ENCODE measurements at places on chromosomes 5 and 9. TPM values are rescaled to one million over a fixed set of nuclear protein-coding genes. Genes with fewer than 3 reads are reported as not detected.

Gene DNAI1
- not detected for total RNA-seq

Gene LHX2
- total RNA-seq = not detected

Gene CNTFR
- not detected for total RNA-seq

Gene FAM151B
- total RNA-seq = 0.24 TPM

- no peak overlapping the region for H3K27ac ChIP-seq
- H3K4me3 ChIP-seq = no peak overlapping the region
- DNase-seq = no peak
- H3K27me3 ChIP-seq = no peaks in the 10 kb centered on the region
- H3K36me3 ChIP-seq = no peaks in the 10 kb centered on the region
Observed at GRCh38 chr5:119371146-119371545, 15.3 kb downstream of the TNFAIP8 start.

- no peak overlapping the region for H3K27ac ChIP-seq
- no peaks in the 10 kb centered on the region for H3K4me1 ChIP-seq
- H3K36me3 ChIP-seq = no peaks in the 10 kb centered on the region
- no peak overlapping the region for H3K4me3 ChIP-seq
Observed at GRCh38 chr5:99765011-99765410, 770.2 kb upstream of the FAM174A start.

DNA sequence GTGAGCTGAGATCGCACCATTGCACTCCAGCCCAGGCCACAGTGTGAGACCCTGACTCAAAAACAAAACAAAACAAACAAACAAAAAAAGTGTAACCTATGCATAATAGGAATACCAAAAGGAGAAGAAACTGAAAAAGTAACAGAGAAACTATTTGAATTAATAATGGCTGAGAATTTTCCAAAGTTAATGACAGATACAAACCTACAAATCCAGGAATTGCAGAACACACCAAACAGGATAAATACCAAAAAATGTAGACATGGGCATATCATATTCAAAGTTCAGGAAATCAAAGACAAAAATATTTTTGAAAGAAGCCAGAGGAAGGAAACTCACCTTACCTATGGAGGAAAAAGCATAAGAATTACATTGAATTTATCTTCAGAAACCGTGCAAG lies 383.7 kb upstream of the POU5F2 start:
- H3K27ac ChIP-seq = no peak overlapping the region
- no peak overlapping the region for H3K4me3 ChIP-seq
- H3K4me1 ChIP-seq = no peaks in the 10 kb centered on the region
- no peaks in the 10 kb centered on the region for H3K27me3 ChIP-seq

DNA sequence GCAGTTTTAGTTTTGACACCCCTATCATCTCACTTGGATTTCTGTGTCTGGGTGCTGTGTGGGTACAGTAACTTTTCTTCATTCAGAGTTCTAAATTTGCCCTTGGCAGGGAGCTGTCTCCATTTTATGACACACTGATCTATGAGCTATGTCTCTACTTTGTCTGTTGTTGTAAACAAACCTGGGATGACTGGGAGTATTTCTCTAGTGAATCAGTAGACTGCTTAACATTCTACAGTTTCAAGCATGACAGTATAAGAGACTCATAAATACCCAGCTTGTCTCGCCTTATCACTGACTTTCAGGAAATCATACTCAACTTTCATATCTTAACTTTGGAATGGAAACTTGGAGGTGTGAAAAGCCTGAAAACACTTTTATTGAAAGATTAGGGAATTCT lies 212.1 kb upstream of the NUDT12 start:
- no peak overlapping the region for H3K27ac ChIP-seq
- no peaks in the 10 kb centered on the region for H3K36me3 ChIP-seq
- no peak for DNase-seq
- H3K4me3 ChIP-seq = no peak overlapping the region
- H3K27me3 ChIP-seq = no peaks in the 10 kb centered on the region

DNA sequence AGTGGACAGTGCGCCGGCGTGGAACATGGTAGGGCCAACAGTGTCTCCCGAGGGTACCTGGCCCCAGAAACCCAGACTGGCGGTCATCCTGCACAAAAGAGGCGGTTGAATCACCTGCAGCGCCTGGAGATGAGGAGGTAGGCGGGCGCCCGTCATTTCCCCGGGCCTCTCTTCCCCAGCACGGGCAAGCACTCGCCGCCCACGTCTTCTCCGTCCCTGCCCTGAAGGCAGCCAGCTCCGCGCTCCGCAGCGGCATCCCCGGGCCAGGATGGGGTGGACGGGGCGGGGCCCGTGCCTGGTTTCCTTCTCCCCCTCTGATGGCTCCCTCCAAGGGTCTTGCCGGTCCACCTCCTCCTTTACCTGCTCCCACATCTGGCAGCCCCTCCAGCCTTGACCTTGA lies 27.1 kb upstream of the N4BP3 start:
- H3K4me3 ChIP-seq = no peak overlapping the region
- H3K4me1 ChIP-seq = no peaks in the 10 kb centered on the region
- H3K27ac ChIP-seq = no peak overlapping the region
- no peaks in the 10 kb centered on the region for H3K27me3 ChIP-seq

DNA sequence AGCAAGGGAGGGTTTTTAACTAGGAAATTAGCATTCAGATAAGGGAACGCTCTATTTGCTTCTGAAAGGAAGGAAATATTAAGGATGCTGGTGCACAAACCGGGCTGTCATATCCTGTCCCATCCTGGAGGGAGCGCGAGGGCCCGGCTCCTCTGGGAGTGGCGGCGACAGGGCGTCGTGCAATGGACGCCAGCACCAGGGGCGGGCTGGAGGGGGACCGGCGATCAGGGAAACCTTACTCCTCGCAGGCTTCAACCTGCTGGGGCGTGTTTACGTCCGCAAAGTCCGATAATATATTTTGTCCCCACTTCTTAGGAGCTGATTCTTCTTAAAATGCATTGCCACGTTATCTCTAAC lies 197.1 kb upstream of the TBCA start:
- H3K4me3 ChIP-seq = no peak overlapping the region
- H3K27me3 ChIP-seq = peaks cover 21% of the 10 kb centered on the region
- peaks cover 14% of the 10 kb centered on the region for H3K4me1 ChIP-seq
- no peak overlapping the region for H3K27ac ChIP-seq
- no peaks in the 10 kb centered on the region for H3K36me3 ChIP-seq
- no peak for DNase-seq

- H3K4me3 ChIP-seq = peak within 1 kb of the TSS; percentile 37
- peaks cover 13% of the 10 kb centered on the region for H3K4me1 ChIP-seq
- peak within 1 kb of the TSS; percentile 47 for H3K27ac ChIP-seq
- no peaks in the 10 kb centered on the region for H3K36me3 ChIP-seq
- H3K27me3 ChIP-seq = peaks cover 20% of the 10 kb centered on the region
- no peak for DNase-seq
Observed at GRCh38 chr9:135479469-135480052, at the start of gene PPP1R26. PPP1R26 (plus strand) TSS chr9:135479782; CDS start chr9:135484511, 4,729 bp downstream.

DNA sequence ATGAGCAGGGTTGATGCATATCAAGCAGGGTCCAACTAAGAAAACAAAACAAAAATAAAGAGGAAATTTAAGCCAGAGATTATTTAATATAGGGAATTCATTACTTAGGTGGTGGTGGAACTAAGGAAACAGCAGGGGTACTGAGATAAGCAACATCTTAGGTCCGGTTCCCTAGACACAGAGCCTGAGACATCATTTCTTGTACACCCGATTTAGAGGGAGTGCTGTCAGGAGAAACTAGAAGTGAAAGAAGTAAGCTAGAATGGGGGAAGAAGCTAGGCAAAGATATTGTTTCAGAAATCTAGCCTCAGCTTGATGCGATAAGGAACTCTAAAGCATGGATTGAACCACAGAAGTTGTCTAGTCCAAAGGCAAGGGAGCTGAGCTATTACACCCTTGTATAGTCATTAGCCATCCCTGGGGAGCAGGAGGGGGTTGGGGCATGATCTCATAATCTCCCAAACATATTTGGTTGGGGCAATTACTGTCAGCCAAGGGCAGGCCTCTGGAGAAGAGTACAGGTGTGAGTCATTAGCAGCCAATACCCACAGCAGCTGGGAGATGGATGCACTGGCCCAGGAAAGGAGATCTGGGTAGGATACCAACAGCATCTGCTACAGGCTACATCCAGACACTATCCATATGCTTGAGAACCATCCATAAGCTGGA lies 194.5 kb downstream of the ARL15 start:
- no peak overlapping the region for H3K4me3 ChIP-seq
- no peak for DNase-seq
- H3K27me3 ChIP-seq = no peaks in the 10 kb centered on the region
- no peaks in the 10 kb centered on the region for H3K36me3 ChIP-seq

GRCh38 chr5:95445995-95446394 lies 54.8 kb downstream of the FAM81B start:
- H3K4me1 ChIP-seq = no peaks in the 10 kb centered on the region
- H3K4me3 ChIP-seq = no peak overlapping the region
- H3K36me3 ChIP-seq = no peaks in the 10 kb centered on the region

DNA sequence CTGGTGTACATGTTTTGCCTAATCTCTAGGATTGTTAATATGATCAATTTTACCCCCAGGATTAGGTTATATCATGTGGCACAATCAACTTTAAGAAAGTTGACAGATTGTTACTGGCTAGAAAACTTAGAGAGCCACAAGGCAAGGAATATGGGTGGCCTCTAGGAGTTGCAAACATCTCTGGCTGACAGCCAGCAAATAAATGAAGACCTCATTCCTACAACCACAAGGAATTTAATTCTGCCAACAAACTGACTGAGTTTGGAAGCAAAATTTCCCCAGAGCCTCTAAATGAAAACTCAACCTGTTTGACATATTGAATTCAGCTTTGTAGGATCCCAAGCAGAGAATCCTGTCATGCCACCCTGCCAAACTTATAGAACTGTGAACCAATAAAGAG lies 196.4 kb upstream of the PTGER4 start:
- peaks cover 13% of the 10 kb centered on the region for H3K4me1 ChIP-seq
- no peak for DNase-seq
- no peak overlapping the region for H3K27ac ChIP-seq
- H3K27me3 ChIP-seq = no peaks in the 10 kb centered on the region
- H3K4me3 ChIP-seq = no peak overlapping the region
- H3K36me3 ChIP-seq = no peaks in the 10 kb centered on the region

GRCh38 chr5:154397652-154398406 lies 48.0 kb upstream of the SAP30L start:
- no peaks in the 10 kb centered on the region for H3K27me3 ChIP-seq
- H3K4me3 ChIP-seq = no peak overlapping the region
- DNase-seq = no peak
- no peak overlapping the region for H3K27ac ChIP-seq

GRCh38 chr5:44862808-44863207 lies 54.1 kb downstream of the MRPS30 start:
- H3K4me3 ChIP-seq = no peak overlapping the region
- H3K36me3 ChIP-seq = no peaks in the 10 kb centered on the region
- no peak overlapping the region for H3K27ac ChIP-seq
- H3K4me1 ChIP-seq = no peaks in the 10 kb centered on the region
- DNase-seq = no peak

DNA sequence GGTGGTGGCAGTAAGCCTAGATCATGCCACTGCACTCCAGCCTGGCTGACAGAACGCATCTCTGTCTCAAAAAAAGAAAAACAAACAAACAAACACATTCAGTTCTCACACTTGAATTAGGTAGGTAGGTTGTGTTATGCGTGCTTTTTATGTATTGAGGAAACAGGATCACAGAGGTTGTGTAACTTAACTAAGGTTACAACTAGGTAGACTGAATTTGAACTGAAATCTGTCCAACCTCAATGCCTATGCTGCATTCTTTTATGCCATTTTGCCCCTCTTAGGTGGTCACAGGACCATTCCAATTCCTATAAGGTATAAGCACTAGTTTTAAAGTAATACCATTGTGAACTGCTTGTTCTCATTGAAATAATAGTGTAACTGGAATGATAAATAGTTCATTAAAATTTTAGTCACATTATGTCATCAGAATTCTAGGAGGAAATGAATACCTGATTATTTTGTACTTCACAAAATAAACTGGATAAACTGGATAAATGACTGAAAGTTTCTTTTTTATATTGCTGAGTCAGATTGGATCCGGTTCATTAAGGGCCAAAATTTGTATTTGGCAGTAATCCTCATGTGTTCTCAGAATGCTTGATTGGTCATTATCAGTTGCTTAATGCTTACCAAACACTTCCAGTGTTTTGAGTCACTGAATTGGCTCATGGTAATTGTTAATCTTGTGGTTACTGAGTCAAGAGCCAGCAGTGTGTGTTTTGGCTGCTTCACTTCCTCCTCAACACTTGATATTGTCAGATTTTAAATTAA lies 7.1 kb downstream of the UBAP1 start:
- no peak for DNase-seq
- H3K27ac ChIP-seq = no peak overlapping the region
- H3K4me3 ChIP-seq = no peak overlapping the region
- H3K36me3 ChIP-seq = no peaks in the 10 kb centered on the region
- H3K27me3 ChIP-seq = no peaks in the 10 kb centered on the region
- peaks cover 22% of the 10 kb centered on the region for H3K4me1 ChIP-seq

DNA sequence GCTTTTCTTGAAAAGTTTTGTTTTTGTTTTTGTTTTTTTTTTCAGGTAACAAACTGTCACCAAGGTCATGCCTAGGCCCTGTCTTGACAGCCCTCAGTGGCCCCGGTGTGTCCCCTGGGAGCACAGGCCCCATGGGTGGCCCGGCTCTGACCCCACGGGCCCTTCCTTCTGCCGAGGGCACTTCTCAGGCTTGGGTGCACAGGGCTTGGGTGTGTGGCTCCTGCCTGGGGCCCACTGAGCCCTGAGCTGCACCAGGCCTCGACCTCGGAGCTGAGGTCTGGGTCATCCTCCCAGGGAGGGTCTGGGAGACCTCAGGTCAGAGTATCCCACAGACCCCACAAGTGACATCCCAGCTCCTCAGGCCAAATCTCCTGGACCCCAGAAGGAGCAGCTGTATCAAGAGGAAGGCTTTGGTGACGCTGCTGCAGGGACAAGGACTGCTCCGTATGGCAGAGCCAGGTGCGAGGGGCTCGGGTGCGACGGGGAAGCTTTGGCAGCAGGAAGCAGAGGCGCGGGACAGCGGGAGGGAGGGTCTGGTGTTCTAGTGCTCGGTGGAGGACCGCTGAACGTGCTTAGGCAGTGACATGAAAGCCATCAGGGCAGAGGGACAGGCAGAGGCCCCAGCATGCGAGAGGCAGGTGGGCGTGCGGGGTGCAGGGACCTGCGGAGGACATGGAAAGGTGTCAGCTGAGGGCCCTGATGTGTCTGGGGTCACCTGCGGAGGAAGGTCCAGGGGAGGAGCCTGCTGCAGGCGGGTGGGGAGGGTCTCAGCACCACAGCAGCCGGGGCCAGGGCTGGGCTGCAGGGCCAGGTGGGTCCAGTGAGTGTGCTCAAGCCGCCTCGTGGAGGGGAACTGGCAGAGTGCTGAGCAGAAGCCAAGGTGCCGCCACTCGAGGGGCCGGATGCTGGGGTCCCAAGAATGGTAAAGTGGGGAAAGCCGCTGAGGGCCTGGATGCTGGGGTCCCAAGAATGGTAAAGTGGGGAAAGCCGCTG lies 18.4 kb upstream of the SLC9A3 start:
- DNase-seq = peak; percentile 40
- H3K27me3 ChIP-seq = peaks cover 3% of the 10 kb centered on the region
- H3K4me3 ChIP-seq = no peak overlapping the region
- no peaks in the 10 kb centered on the region for H3K36me3 ChIP-seq
- no peak overlapping the region for H3K27ac ChIP-seq

All from CD8-positive, alpha-beta memory T cell (primary cell).